Hepatocyte (in vitro differentiated cells): ENCODE measurements at places on chromosomes 11 and 22.
A peak's percentile ranks its signal among the peaks of the same experiment; 100 is the strongest.

DNA sequence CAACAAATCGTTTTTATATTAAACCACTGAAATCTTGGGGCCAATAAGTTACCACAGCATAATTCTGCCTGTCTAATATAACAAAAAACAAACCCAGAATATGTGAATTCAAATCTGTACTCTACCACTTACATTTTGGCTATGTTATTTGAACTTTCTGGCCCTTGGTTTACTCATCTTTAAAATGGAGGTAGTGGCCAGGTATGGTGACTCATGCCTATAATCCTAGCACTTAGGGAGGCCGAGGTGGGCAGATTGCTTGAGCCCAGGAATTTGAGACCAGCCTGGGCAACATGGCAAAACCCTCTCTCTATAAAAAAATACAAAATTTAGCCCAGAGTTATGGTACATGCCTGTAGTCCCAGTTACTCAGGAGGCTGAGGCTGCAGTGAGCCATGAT lies 84.2 kb downstream of the FAM168A start:
- no peak for DNase-seq

GRCh38 chr11:88208745-88209144 lies 33.5 kb upstream of the RAB38 start:
- no peak for DNase-seq

DNA sequence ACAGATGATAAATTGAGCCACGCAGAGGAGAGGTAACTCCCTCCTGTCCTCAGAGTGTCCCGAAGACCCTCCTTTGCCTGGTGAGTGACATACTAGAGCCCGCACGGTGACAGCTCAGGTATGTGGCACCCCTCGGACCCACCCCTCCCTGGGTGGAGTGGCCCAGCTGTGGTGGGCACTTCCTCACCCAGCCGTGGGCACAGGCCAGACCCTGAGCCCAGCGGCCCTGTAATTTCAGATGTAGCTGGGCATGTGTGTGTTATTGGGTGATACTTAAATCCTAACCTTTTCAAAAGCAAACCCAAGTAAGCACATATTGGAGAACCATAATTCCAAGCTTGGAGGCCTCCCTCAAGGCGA lies 93.2 kb downstream of the WNT7B start:
- DNase-seq: no peak

- no peak for DNase-seq
These were observed 31.7 kb upstream of the RBX1 start for GRCh38 chr22:40919446-40919845.

DNA sequence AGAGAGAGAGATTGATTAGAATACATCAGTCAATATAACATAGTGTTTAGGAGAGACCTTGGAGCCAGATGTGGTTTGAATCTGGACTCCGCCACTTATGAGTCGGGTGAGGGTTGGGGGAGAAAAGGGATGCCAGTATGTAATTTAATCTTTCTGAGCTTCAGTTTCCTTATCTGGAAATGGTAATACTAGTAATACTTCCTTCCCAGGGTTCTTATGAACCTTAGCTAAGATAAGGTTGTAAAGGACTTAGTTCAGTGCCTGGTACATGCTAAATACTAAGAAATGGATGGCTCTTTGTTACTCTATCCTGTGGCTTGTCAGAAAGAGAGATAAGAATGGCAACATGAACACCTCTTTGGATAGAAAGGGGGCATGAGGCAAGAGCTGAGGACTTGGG lies 226.1 kb upstream of the NARS2 start:
- DNase-seq: no peak

DNA sequence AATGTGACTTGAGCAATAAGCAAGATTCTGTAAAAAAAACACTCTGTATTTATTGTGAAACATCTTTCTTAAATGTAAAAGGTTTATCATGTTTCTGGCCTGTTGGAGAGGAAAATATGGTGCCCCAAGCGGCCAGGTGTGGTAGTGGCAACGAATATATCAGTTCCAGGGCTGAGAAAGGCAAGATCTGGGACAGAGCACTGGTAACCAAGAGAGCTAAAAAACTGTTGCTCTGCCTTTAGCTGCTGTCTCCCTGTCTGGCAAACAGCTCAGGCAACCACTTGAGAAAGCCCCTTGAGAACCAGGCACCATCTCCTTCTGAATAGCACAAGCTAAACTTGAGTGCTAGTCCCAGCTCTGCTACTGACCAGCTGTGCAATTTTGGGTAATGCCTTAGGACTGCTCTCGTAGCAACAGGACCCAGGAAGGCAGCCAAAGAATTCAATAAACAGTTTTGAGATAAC lies 129.9 kb downstream of the KCNC1 start:
- peak; percentile 45 for DNase-seq
